Caudate nucleus (tissue), 63 donors: ENCODE measurements at places on chromosomes 1 and 21.

DNA sequence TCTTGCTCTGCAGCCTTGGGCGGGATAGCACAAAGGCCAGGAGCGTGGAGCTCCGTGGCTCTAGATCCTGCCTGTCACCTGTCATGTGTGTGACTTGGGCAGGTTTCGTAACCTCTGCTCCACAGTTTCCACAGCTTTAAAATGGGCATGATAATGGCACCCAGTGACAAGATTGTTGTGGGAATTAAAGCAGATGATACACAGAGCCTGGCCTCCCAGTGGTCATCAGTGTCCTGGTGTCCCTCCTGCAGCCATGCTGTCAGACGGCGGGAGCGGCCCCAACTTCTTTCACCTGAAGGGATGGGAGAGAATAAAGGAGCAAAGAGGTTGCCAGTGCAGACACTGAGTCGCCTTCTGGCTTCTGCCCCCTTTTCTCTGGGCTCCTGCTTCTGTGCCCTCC is 61.5 kb downstream of the SLC37A1 start:
- no peak for DNase-seq

DNA sequence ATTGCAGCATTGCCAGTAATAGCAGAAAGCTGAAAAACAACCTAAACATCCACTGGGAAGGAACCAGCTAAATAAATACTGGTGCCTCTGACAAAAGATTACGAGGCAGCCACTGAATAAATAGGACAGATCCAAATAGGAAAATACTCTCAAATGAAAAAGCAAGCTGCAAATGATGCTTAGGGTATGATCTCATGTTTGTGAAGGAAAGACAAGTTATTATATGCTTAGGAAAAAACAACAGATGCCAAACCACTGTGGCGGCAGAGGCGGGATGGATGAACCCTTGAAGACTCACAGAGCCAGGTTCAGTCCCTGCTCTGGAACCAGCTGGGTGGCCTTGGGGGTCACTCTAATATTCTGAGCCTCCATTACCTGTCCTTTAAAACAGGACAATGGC is 41.6 kb downstream of the MATN1 start:
- no peak for DNase-seq

DNA sequence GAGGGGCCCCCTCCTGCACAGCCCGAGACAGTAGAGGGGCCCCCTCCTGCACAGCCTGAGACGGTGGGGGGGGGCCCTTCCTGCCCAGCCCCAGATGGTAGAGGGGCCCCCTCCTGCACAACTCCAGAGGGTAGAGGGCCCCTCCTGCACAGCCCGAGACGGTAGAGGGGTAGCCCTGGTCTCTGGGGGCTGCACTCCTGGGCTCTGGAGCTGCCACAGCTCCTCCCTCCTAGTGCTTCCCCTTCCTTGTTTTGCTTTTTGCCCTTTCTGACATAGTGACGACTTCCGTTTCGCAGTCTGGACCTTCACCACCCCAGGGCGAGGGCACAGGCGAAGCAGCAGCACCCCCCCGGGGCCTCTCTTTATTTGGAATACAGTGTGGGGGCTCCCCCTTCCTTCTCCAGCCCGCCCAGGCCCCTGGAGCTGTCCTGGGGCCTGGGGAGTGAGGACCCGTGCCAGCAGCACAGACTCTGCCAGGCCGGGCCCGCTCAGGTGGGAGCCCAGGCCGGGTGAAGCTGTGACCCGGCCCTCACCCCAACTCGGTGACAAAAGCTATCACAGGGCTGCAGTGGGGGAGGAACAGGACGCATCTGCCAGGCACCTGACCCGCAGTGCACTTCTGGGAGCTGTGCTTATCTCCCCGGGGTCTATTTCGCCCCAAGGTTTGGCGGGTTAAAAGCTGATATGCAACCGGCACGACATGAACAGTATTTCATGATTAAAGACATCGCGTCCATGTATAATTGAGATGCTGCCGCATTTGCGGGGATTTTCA is 1.1 kb upstream of the PRXL2B start:
- peak; percentile 60 for DNase-seq

GRCh38 chr1:57163325-57163724 is 197.5 kb upstream of the C8B start:
- DNase-seq = peak; percentile 39

- DNase-seq = no peak
These were observed 69.6 kb downstream of the LACTBL1 start for GRCh38 chr1:22903113-22903512.

DNA sequence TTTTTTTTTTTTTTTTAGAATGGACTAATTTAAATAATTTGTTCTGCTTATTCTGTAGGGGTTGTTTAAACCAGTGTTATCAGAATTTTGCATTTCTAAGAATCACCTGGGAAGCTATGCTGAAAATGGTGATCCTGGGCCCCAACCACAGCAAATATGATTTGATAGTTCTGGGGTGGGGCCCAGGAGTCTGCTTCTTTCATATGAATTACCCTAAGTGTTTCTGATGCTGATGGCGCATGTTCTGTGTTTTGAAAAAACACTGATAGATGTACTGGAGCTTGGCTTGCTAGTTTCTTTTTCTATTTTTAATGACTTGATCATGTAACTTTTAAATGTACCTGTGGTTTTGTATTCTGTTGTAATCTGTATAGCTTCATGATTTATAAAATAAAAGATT is 89.3 kb downstream of the CDC14A start:
- no peak for DNase-seq

- DNase-seq = no peak
These were observed 3.5 kb downstream of the HHAT start for GRCh38 chr1:210332233-210332632.

DNA sequence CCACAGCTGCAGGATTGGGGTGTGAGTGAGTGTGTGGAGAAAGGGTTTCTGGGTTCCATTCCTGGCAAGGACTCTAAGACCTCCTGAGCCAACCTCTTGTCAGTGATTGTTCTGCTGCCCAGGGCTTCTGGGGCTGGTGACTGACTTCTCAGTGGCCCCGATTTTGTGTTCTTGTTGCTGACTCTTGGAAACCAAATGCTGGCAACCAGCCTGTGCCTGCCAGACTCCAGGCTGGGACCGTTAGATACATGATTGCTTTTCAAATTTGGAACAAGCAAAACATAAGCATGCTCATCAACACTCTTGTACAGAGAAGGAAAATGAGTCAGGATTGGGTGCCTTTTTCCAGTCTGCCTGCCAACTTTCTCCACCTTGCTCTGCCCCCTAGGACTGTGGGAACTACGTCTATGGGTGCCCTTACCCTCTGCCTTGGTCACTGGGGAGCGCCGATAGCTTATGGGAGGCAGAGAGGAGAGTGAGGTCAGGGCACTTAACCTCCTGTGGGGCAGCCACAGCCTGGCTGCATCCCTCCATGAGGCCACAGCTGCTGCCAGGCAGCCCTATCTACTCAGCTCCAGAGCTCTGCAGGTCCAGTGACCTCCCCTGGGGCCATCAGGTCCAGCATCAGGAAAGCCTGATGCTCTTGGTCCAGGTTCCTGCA is 39.3 kb upstream of the EPS8L3 start:
- peak; percentile 45 for DNase-seq

GRCh38 chr1:164651351-164651951 is 92.5 kb downstream of the PBX1 start:
- no peak for DNase-seq

DNA sequence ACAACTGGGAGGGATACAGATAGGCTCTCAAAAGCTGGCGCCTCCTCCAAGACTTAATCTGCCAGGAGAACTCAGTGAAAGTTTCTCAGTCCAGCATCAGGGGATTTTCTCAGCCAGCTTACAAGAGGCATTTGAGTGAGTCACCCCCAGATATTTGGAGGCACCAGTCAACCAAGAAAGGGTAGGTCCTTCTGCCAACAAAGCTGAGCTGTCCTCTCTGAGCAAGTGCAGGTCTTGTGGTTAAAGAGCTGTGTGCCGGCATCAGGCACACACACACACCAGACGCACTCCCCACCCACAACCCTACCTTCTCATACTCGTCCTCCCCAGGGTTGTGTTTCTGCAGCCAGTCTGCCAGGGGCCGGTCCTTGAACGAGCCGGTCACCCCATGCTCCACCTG is 27.0 kb upstream of the PPP1R15B start:
- no peak for DNase-seq

GRCh38 chr1:213374369-213374768 is 323.3 kb downstream of the RPS6KC1 start:
- peak; percentile 34 for DNase-seq

DNA sequence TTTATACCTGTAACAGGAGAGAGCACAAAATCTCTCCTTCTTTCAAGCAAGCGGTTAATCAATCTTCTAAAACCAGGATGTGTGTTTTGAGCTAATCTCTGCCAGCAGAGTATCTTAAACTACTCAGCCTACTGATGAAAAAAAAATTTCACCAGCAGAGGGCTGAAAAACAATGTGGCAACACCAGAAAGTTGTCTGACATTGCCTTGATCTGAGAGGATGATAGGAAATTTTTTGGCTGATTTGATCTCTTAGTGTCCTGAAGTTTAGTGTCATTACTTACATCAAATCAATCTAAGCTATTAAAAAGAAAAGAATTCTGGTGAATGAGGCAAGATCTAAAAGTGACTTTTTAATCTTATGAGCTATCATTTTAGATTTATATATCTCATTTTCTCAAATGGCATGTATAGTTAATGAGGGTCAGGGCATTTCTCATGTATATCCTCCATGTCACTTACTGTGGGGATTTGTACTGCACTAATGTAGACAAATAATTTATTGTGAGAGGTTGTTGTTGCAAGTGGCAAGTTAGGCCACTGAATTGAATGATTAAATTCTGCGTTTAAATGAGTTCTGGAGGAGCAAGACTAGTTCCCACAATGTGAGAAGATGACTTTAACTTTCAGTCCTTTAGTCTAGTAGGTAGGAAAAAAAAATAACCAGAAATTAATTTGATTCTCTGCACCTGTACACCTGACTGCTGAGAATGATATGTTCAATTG is 10.9 kb downstream of the ADAMTS1 start:
- no peak for DNase-seq

- no peak for DNase-seq
These were observed 13.1 kb downstream of the NFIA start for GRCh38 chr1:61095470-61095812.

DNA sequence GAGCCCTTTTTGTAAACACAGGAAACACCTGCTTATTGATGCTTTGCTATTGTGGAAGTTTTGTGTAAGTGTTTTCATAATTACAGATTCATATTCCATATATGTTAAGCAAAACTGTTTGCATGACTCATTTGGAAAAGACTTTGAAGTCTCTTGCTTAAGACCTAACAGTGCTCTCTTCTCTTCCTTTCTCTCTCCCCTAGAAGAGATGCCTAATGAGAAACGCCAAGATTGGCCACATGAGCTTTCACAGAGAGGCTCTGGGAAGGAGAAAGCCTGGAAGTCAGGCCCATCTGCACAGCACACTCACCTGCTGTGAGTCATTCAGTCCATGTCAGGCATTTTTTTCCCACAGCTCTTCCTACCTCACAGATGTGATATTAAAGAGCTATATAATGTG is 101.6 kb upstream of the PALMD start:
- DNase-seq = no peak

GRCh38 chr1:162726555-162726954 is 63.9 kb upstream of the HSD17B7 start:
- DNase-seq = no peak

DNA sequence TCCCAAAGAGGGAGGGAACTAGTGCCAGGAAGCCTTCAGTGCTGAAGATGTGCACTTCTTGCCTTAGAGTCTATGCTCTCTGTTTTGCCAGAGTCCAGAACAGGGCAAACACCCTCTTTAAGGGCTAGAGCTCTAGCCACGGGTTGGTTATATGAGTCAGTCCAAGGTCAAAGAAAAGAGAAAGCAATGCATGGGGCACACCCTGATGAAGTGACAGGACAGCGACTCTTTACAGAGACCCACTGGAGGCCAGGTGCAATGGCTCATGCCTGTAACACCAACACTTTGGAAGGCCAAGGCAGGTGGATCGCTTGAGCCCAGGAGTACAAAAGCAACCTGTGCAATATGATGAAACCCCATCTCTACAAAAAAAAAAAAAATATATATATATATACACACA is 86.1 kb downstream of the TGFBR3 start:
- no peak for DNase-seq

DNA sequence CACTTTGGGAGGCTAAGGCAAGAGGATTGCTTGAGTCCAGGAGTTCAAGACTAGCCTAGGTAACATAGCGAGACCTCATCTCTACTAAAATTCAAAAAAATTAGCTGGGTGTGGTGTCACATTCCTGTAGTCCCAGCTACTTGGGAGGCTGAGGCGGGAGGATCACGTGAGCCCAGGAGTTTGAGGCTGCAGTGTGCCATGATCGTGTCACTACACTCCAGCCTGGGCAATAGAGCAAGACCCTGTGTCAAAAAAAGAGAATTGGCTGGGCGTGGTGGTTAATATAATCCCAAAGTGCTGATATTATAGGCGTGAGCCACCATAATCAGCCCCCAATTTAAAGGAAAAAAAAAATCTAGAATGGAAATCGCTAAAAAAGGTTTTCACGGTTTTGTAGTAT is 7.0 kb downstream of the MACO1 start:
- no peak for DNase-seq

DNA sequence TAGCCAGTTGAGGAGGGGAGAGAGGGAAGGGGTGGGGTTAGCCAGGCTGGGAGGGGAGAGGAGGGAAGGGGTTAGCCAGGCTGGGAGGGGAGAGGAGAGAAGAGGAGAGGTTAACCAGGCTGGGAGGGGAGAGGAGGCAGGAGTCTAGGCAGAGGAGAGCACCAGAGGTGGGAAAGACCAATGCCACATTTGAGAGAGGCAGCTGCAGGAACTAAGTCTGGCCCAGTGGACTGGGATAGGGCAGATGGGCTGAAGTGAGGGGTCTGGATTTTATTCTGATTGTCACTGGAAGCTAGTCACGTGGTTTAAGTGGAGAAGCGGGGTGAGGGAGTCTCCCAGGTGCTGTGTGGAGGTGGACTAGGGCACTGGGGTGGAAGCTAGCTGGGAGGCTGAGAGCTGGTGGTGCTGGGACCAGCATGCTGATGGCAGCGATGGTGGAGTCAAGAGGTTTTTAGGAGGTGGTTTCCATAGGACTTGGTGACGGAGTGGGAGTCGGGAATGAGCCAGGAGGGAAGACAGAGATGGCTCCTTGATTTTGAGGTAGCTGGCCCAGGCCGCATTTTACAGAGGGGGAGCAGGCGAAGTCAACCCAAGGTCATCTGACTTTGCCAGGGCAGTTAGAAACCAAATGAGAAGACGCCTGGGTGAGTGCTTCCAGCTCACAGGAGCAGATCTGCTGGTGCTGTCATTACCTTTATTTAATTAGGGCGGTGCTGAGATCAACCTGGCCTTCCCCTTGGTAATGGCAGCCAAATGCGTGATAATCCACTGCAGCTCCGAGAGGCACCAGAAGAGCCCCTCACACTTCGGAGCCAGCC is 42.8 kb downstream of the DISP3 start:
- no peak for DNase-seq

- no peak for DNase-seq
These were observed 19.9 kb downstream of the RPL5 start for GRCh38 chr1:92851729-92852128.

- DNase-seq = no peak
These were observed 11.2 kb upstream of the HMGCS2 start for GRCh38 chr1:119779869-119780356.

- DNase-seq = no peak
These were observed 223.3 kb downstream of the GPATCH2 start for GRCh38 chr1:217407534-217408001.
